Tibial nerve (tissue), 4 donors: ENCODE measurements at places on chromosomes 2 and 18. TPM values are rescaled to one million over a fixed set of nuclear protein-coding genes. Genes with fewer than 3 reads are reported as not detected.

GAREM1 gene
- 29.3 TPM for total RNA-seq

ALLC gene
- total RNA-seq = 13.0 TPM

- DNase-seq = no peak
These were observed 73.9 kb downstream of the PRKRA start for GRCh38 chr2:178377046-178377445.

- no peak for DNase-seq
These were observed 136.2 kb downstream of the NFATC1 start for GRCh38 chr18:79531926-79532312.

CKAP2L gene
- not detected for total RNA-seq

UGT1A1 gene
- total RNA-seq = not detected

DNA sequence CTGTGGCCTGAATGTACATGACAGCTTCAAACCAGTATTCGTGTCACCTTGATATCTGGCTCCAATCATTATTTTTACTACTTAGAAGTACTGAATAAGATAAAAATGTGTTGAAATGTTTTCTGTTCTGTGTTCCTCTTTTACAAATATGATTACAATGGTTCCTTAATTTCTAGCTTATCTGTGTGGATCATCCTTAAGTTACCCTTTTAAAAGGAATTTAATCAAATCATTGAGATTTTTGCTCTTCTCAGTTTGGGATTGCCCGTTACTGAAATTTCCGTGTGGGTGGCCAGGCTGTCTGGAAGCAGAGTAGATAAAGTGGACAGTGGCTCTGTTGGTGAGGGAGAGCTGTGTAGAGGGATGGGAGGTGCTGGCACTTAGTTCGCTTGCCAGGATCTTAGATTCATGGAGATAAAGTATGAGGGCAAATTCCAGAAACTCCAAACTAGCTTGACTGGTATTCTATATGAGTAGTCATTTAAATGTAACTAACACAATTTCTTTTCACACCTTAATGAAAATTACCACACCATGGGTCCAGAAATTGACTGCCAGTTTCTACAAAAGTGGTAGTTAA is 27.4 kb upstream of the SAG start:
- DNase-seq = no peak

DNA sequence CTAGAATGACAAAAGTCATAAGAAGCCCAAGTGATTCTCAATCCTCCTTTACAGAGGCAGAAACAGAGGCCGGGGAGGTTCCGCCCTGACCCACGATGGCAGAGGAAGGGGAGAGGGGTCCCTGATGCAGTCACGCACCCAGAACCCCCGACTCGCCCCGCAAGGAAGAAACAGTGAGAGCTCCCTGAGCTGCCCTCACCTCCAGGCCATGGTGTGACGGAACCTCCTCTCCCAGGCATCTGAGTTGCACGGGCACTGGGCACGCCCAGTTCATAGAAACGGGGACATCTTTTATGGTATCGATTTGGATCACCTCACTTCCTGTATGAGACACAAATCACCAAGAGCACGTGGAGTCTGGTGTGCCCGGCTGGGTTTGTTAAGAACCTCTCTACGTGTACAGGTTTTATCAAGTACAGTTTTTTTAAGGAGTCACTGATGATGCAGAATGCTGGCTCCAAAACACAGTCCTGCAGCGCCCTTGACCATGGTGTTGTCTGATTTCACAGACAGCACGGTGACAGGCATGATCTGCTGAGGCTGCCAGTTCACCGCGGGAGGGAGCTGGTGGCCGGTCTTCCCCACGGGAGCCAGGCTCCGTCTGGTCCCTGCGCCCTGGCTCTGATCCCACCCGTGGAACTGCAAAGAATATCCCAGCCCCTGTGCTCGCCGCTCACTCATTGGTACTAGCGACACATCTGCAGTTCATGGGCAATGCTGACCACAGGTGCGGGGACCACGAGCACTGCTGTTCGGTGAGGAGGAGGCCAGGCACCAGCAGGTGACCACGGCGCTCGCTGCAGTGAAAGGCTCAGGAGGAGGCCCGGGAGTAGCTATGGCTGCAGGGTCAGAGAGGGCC is 35.6 kb downstream of the PXDN start:
- no peak for DNase-seq

CD226 gene
- total RNA-seq = 1.1 TPM

FRZB gene
- total RNA-seq = 3.0 TPM

GRCh38 chr2:172821370-172822338 is 86.0 kb downstream of the RAPGEF4 start:
- no peak for DNase-seq

GULP1 gene
- total RNA-seq = 63.4 TPM

- DNase-seq = no peak
These were observed 828.0 kb downstream of the SLC4A3 start for GRCh38 chr2:220455351-220455990.

- DNase-seq = no peak
These were observed 608.6 kb upstream of the CELF4 start for GRCh38 chr18:38174173-38174572.

- no peak for DNase-seq
These were observed 143.3 kb upstream of the ZEB2 start for GRCh38 chr2:144663207-144663606.

CD28 gene
- total RNA-seq = 13.8 TPM

GRCh38 chr18:45059695-45060094 is 379.0 kb downstream of the SETBP1 start:
- no peak for DNase-seq

DNA sequence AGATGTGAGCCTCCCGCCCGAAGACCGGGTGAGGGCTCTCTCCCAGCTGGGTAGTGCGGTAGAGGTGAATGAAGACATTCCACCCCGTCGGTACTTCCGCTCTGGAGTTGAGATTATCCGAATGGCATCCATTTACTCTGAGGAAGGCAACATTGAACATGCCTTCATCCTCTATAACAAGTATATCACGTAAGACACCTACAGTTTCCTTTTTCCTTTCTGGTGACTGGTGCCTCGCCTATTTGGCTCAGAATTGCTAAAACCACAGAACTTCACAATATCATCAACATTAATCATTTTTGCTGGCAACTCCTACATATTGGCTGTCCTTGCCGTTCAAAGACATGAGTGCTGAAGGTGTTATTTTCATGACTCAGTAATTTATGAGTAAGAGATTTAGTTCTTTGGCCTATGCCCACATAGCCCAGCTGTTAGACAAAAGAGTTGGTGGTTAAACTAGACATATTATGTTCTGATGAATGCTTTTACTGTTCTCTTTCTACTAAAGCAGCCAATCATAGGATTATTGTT is 2.2 kb downstream of the STAMBP start:
- no peak for DNase-seq

- peak; percentile 16 for DNase-seq
These were observed 95.3 kb downstream of the COPS8 start for GRCh38 chr2:237180987-237181386.

CHRNG gene
- total RNA-seq = not detected

DNA sequence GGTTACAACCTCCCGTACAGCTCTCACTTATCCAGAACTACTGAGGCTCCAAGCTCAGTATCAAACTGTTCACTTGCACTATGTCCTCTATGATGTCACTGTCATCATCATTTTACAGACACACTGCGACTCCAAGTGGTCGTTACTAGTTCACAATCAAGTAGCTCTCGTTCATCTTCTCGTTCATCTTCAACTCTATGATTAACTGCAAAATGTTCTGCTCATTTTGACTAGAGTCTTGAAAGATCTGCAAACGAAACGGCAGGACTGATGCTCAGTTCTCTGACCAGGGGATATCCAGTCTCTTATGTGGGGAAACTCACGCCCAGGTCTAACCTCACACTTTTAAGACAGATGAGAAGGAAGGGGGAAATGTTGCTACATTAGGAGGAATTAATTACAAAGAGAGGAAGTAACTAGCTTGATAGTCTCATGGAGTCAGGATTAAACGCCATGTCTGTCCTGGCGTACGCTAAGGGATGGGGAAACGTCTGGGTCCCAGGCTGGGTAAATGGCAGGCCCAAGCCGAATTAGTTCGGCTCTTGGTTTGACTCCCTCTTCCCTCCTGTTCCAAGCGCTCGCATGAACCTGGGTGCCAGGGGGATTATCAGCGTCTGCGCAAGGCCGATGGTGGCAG is 794 bp upstream of the CHCHD5 start:
- no peak for DNase-seq

- no peak for DNase-seq
These were observed 23.0 kb upstream of the MSGN1 start for GRCh38 chr2:17793296-17793695.

DNA sequence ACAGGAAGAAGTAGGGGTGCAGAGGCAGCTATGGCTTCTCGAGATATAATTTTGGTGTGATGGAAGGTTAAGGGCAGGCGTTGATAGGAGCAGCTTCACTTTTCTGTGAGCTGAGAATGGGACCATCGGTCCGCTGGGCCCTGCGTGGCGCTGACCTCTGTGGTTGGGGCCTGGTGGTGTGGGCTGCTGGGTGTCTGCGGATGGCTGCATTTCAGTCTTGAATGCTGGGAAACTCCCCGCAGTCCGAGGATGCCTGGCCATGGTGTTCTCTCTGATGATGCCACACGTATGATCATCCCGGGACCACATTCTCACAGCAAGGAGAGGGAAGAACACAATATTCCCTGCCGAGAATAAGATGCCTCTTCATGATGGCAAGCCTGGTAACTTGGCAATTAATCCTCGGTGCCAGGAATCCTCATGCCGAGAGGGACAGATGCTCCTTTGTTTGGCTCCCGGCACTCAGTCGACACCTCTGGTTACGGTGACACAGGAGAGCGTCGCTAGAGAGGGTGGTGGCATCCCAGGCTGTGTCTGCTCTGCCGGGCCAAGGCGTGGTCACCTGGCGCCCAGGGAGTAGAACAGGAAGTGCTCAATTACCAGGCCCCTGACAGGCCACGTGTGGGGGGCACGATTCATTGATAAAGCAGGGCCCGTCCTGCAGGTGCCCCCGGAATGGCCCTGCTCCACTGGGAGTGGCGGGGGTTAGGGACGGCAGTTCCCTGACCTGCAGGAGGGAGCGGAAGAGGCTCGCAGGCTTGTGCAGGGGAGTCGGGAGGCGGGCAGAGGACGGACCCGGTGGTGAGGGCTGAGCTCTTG is 119.4 kb upstream of the CTDP1 start:
- no peak for DNase-seq

DNA sequence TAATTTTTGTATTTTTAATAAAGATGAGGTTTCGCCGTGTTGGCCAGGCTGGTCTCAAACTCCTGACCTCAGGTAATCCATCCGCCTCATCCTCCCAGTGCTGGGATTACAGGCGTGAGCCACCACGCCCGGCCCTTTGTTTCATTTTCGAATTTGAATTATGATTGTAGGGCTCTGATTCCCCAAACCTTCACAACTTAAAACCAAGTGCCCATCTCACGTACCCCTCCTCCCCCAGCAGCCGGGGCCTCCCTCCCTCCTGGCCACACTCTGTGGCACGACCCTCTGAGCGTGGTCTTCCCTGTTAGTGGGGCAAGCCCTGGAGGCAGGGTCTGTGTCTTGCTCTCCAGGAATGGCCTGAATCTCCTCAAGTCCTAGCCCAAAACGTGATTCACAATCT is 166.5 kb downstream of the ASB1 start:
- DNase-seq = no peak

UGT1A7 gene
- not detected for total RNA-seq

DNA sequence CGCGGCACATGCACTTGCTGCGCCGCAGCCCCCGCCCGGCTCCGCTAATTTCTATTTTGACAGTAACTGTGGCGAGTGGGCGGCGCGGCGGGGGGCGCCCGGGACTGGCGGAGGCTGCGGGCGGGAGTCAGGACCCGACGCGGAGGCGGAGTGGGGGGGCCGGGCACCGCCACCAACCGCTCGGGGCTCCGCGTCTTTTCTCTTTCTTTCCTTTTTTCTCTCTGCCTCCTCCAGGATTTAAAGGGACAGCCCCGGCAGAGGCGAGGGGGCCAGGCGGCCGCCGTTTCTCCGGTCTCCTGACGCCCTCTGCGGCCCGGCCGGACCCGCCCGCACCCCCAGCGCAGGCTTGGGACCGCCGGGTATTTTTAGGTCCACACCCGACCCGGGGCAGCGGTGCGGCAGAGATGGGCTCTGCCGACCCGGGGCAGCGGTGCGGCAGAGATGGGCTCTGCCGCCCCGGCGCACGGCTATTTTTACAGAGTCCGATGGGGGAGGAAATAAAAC is 460 bp upstream of the ZBTB7C start:
- DNase-seq = no peak

GRCh38 chr2:52686935-52687334 is 1080.7 kb upstream of the CHAC2 start:
- DNase-seq = no peak

DNA sequence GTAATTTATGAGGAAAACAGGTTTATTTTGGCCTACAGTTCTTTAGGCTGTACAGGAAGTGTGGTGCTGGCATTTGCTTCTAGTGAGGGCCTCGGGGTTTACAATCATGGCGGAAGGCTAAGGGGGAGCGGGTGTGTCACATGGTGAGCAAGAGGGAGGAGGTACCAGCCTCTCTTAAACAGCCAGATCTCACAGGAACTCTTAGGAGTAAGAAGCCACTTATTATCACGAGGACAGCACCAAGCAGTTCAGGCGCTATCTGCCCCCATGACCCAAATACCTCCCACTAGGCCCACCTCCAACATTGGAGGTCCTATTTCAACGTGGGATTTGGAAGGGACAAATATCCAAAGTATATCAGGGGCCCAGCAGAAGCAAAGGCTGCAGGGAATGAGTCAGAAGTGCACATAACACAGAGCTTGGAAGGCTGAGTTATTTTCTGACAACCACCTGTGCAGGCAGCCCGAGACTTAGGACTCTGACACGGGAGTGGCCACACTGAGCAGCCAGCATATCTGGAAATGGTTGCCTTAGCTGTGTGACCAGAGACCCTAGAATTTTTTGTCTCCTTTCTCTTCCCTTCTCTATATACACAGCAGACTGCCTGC is 170.9 kb downstream of the PRPF40A start:
- no peak for DNase-seq

DNA sequence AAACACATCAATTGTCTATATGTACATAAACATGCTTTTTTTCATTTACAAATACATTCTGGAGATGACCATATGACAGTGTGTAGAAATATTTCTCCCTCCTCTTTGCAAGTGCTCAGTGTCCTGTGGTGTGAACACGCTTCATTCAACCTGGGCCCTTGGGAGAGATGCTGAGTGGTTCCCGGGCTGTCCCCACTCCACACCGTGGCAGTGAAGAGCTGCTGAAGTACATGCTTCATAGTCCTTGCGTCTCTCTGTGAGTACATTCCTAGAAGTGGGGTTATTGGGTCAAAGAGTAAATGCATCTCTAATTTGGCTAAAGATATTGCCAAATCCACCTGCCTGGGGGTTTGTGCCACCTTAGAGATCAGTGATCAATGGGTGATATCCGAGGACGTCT is 6.5 kb upstream of the GPR35 start:
- DNase-seq = no peak
